ENCODE measurements at places on chromosomes 1 and 21.

DNA sequence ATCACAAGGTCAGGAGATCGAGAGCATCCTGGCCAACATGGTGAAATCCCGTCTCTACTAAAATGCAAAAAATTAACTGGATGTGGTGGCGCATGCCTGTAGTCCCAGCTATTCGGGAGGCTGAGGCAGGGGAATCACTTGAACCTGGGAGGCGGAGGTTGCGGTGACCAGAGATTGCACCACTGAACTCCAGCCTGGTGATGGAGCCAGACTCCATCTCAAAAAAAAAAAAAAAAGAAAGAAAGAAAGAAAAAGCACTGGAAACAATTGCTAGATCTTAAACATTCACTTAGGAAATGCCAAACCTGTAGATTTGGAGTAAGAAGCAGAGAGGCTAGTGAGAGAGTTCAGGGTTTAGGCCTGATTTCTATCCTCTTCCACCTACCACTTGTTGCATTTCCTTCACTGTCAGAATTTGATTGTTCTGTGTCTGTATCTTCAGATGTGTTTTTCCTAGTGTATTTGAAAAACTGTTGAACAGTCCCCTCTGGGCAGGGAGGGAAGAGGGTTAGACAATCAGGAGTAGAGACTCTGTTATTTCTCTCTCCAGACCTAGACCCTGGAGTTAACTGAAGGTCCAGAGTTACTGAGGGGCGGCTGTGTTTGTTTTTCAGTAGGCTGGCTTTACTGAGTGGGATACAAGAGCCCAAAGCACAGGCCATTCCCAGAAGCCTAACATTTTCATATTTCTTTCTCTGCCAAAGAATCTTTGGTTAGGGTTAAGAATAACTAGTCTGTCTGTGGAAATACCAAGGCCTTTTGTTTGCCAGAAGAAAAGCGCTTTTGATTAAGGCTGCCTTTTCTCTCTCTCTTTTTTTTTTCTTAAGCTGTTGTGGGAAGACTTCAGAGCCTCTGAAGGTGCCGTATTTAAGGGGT is 31.1 kb upstream of the MACF1 start:
- no peak for DNase-seq

- DNase-seq: no peak
Measured at GRCh38 chr1:64570267-64570855, 100.4 kb downstream of the CACHD1 start.

DNA sequence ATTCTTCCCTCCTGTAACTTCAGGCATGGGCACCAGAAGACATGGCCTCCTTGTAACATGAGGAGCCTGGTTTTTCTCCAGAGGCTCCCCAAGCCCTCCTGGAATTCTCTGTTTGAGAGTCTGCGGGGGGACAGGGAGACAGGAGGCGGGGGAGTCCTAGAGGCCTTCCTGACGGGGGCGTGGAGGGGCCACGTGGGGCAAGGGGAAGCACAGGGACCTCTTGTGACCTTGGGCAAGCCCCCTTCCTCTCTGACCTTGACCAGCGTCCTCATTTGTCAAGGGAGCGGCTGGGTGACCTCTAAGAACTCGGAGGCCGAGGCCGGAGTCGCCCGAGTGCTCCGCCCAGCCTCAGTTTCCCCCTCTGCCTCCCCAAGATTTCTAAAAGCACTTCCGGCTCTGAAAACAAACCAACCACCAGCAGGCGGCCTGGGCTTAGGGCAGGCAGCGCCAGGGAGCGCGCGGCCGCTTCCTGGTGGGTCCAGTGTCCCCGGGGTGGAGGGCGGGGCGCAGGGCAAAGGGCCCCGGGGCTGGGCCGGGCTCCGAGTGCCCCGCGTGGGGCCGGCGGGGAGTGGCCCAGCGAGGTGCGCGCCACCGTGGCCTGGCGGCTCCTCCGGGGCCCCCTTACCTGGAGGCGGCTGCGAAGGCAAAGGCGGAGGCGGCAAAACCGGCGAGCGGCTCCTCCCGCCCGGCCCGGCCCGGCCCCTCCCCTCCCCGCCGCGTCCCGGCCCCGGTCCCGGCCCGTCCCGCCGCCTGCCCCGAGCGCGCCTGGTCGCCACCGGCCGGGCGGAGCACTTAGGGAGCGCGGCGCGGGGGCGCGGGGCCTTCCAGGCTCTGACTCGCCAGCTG is at the start of gene TMCO4:
TMCO4 (minus strand) TSS at position 687 of the 846 bp plus-strand sequence. CDS start 19,158 bp downstream, outside the sequence.
- peak; percentile 28 for DNase-seq

DNA sequence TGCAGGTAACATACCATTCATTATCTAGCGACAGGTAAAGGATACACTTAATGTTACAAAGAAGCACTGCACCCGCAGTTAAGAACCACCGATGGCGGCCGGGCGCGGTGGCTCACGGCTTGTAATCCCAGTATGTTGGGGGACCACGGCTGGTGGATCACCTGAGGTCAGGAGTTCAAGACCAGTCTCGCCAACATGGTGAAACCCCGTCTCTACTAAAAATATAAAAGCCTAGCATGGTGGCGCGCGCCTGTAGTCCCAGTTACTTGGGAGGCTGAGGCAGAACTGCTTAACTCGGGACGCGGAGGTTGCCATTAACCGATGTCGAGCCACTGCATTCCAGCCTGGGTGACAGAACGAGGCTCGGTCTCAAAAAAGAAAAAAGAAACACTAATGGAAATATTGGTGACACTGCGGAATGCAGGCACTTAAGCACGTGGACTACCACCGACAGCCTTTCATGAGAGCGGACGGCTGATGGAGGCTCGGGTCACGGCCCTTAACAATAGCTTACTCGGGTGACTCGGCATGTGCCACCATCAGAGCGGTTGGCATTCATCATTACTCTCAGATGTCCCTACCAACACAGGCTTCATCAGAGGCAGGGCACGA is 542 bp downstream of the GAS5 start:
- DNase-seq: no peak

- peak; percentile 64 for DNase-seq
Measured at GRCh38 chr1:230867903-230868735, at the start of gene C1orf198. C1orf198 (minus strand) TSS chr1:230868521; CDS start chr1:230868512, 9 bp downstream.

DNA sequence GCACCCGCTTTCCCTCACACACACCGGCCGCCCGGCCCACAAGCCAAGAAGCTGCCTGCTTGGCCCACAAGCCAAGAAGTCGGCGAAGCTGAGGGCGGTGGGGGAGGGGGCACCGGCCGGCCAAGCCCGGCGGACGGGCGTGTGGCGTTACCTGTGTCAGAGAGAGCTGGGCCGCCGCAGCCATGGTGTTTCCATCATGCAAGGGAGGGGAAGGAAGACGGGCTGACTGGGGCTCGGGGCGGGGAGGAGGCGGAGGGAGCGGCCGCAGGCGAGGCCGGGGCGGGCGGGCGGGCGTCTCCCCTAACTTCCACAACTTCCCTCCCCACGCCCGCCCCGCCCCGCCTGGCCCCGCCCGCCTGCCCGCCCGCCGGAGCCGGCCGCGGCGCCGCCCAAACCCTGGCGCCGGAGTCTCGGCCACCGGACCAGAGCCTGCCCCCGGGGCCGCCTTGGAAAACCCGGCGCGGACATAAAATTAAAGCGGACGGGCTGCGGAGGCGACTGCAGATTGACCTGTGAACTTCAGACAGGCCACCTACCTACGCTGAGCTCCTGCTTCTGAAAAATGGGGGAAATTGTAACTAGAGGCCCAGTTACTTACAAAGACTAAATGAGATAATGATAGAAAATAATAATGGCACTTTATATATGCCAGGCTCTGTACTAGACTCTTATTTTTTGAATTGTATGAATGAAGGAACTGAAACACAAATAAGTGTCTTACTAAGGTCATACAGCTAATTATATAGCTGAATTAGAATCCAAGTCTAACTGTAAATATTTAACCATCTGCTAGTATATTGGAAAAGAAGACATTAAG is at the start of gene EPS15:
EPS15 (minus strand) TSS at position 219 of the 817 bp plus-strand sequence; CDS start at position 184, 35 bp downstream.
- DNase-seq: peak; percentile 86

GRCh38 chr1:11487196-11487751 is 8.3 kb downstream of the DISP3 start:
- DNase-seq: no peak

GRCh38 chr1:97791251-97791650 is 129.6 kb downstream of the DPYD start:
- DNase-seq: no peak

DNA sequence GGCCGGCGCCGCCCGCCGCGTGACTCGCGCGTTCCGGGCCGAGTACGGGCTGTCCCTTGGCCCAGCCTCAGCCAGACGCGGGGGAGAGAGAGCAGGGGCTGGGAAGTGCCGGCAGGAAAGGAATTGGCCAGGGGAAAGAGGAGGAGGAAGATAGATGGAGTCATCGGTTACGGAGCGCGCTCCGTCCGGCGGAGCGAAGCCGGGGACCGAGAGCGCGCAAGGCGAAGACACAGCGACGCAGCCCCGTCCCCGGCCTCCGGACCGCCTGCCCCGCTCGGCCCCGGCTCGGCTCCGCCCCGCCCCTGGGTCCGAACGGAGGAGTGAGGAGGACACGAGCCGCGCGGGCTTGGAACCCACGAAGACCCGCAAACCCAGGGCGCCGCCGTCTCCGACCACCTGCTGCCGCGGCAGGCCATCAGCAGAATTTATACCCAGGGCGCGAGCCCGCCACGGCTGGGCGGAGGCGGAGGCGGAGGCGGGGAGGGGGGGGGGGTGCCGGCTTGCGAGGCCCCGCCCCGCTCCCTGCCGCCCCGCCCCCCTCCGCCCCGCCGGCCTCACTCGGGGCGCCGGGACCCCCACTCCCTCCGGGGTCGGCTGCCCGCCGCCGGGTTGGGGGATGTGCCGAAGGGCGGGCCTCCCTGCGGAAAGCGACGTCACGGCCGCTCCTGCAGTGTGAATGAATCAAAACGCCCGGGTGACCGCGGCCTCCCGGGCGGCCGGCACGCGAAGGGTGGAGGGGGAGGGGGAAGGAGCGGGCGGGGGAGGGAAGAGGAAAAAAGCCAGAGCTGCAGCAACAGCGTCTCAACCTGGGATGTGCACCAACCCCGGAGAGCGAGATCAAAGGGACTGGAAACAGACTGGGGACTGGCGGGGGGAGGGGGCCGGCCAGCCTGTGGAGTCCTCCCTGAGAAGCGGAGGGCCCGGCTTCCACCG is at the start of gene LHX4:
LHX4 (plus strand) TSS at position 782 of the 933 bp plus-strand sequence. CDS start 266 bp downstream, outside the sequence.
- DNase-seq: no peak

GRCh38 chr1:152533327-152533938 is 19.2 kb downstream of the CRCT1 start:
- DNase-seq: no peak

DNA sequence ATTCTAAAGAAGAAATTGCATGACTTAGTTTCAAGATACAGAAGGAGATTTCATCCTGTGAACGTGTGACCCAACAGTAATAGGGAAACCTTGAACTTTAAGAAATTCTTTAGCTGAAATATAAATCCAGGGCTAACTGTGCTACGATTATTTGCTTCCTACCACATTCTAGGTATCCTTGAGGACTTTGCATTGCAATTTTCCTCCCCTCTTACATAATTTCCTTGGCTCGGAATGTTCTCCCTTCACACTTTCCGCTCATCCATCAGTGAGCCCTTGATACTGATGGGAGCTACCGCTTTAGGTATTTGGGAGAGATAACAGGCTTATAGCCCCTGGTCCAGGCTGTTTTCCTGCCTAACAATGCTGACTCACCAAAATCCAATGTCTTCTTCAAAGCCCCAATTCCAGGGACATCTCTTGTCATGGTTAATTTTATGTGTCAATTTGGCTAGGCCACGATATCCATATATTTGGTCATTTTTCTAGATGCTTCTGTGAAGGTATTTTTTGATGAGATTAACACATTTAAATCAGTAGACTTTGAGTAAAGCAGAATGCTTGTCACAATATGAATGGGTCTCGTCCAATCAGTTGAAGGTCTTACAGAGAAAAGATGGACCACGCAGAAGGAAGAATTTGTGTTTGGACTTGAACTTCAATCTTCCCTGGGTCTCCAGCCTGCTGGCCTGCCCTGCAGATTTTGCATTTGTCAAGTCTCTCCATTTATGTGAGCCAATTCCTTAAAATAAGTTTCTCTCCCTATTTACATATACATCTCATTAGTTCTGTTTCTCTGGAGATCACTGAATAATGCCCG is 121.2 kb downstream of the PTPN14 start:
- no peak for DNase-seq

DNA sequence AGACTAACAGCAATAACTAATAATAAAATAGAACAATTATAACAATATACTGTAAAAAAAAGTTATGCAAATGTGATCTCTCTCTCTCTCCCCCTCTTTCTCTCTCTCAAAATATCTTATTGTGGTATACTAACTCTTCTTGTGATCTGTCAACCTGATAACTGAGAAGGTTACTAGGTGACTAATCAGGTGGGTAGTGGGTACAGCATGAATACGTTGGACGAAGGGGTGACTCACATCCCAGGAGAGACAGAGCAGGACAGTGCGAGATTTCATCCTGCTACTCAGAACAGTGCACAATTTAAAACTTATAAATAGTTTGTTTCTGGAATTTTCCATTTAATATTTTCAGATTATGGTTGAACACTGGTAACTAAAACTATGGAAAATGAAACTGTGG is 257.5 kb downstream of the LRRC40 start:
- DNase-seq: no peak

- no peak for DNase-seq
Measured at GRCh38 chr1:151811181-151811580, 6.0 kb upstream of the LINGO4 start.

- DNase-seq: no peak
Measured at GRCh38 chr1:29639741-29640427, 403.6 kb downstream of the PTPRU start.

DNA sequence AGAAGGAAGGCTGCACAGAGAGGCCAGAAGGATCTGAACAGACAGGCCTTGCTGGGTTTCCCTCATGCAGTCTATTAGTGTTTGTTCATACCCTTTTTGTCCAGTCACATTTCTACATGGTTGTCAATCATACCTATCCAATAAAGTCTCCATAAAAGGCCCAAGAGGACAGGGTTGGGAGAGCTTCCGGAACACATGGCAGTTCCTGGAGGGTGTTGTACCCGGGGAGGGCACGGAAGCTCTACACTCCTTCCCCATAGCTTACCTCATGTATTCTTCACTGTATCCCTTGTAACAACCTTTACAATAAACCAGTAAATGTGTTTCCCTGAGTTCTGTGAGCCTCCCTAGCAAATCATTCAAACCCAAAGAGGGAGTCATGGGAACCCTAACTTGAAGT is 28.0 kb downstream of the MCOLN2 start:
- no peak for DNase-seq
